ENCODE measurements at places on chromosomes 7 and 10.

GRCh38 chr10:62653254-62653653 lies 151.3 kb upstream of the ADO start:
- DNase-seq: no peak

DNA sequence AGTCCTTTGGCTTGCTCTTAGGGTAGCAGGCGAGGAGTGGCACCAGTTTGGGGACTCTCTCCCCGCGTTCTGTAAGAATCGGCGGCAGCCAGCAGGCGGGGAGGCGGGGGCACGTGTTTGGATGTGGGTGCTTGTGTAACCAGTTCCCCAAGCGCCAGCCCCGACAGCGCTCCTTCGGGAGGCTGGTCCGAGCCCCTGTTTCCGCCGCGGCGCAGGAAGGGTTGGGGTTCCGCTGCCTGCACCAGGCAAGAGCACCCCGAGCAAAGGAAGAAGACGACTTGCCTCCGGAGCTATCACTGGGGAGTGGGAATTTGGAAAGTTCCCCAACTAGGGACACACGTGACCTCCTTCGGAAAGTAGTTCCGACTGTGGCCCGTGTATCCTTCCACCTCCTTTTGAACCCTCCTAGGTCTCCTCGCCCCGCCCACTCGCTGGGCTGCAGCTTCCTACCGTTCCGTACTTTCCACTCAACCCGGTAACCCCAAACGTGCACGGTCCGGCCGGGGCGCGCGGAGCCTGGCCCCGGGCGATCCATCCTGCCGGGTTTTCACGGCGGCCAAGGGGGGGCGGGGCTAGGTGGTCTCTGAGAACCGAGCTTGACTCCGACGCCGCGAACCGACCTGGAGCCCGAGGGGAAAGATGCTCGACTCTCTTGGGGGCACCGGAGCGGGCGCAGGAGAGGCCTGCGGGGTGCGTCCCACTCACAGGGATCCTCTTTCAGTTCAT lies 1.2 kb downstream of the KLLN start:
- DNase-seq: peak; percentile 96

- DNase-seq: no peak
Measured at GRCh38 chr10:62900829-62901571, 84.8 kb upstream of the EGR2 start.

DNA sequence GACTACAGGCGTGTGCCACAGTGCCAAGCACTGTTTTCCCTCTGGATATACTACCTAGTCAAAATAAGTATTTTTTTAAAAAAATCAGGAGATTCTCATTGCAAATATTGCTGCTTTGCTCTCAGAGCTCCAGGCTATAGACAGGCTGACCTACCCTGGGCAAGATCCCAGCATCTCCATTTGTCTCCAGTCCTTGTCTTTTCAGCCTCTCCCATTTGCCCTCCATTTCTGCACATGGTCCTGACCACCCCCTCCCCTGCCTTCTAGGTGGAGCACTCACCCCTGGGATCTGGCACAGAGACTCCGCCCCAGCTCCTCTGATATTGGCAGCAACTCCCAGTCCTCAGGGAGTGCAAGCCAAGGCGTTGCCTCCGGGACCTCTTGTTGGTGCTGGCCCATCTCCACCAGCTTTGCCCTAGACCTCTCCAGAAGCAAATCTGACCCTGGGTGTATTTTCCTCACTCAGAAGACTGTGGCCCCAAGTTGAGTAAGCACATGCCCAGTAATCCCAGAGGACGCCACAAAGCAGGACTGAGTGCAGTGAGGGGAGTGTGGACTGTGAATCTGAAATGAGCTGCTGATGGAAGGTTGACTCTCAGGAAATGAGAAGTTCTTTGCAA lies 120.6 kb downstream of the MTPAP start:
- no peak for DNase-seq

GRCh38 chr7:111980725-111981124 lies 225.5 kb downstream of the DOCK4 start:
- DNase-seq: no peak

DNA sequence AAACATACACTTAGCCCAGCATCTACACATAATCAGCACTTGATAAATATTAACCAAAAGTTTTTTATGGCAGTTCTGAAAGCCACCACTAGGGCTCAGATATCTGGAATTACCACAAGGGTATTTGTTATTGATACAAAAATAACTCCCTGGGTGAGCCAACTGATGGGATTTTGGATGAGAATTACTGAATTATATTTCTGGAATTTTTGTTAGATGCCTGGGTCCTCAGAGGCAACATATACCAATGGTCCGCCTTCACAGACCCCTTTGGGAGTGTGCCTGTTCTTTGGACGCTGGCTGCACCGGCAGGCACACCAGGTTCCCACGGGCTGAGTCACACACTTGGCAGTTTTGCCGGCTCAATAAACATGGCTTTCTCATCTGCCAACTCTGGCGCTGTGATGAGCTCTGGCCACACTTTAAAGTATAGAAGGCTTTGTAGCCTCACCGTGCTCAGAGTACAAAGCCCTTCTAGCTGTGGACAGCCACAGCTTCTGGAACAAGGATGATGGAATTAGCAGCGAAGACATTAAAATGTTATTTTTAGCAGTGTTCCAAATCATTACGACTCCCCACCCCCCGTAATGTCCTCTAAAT lies 24.5 kb upstream of the EEPD1 start:
- peak; percentile 16 for DNase-seq

GRCh38 chr7:68688416-68689086 lies 909.7 kb upstream of the AUTS2 start:
- no peak for DNase-seq

GRCh38 chr10:125742465-125742864 lies 23.0 kb downstream of the EDRF1 start:
- no peak for DNase-seq

GRCh38 chr10:121710207-121710606 lies 112.0 kb upstream of the FGFR2 start:
- no peak for DNase-seq

DNA sequence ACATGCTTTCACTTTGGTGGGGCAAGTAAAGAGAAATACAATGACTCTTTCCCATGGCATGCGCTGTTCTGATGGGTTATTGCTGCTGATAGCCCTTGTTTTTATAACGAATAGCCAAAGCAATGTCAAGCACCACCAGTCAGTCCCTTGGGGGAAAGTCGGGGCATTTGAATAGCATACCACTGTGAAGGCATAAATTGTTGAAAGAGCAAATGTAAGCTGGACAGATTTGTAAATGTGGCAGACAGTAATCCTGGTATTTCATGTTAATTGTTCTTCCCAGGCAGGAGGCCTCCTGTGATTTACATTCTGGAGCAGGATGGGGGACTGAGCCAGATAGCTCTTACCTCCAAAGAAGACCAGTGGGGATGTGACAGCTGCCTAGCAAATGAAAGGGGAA lies 293.3 kb downstream of the ADRA2A start:
- DNase-seq: peak; percentile 3

- DNase-seq: no peak
Measured at GRCh38 chr7:29518616-29519015, 45.0 kb upstream of the PRR15 start.

DNA sequence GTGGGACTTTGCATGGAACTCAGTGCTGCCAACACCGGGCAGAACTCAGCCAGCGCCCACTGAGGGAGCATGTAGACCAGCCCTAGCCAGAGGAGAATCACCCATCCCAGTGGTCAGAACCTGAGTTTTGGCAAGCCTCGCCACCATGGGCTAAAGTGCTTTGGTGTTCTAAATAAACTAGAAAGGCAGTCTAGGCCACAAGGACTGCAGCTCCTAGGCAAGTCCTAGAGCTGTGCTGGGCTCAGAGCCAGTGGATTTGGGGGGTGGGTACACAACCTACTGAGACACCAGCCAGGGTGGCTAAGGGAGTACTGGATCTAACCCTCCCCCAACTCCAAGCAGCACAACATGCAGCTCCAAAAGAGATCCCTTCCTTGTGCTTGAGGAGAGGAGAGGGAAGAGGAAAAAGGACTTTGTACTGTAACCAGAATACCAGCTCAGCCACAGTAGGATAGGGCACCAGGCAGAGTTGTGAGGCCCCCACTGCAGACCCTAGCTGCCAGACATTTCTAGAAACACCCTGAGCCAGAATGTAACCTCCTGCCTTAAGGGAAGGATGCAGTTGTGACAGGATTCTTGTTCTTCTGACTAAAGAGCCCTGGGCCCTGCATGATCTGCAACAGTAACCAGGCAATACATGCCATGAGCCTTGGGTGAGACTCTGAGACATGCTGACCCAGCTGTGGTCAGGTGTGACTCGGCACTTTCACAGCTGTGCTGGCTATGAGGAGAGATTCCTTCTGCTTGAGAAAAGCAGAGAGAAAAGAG lies 24.4 kb downstream of the GSDME start:
- DNase-seq: no peak

GRCh38 chr10:104574427-104574826 lies 66.7 kb upstream of the SORCS3 start:
- no peak for DNase-seq

GRCh38 chr10:22652988-22653481 lies 61.3 kb downstream of the PIP4K2A start:
- DNase-seq: no peak

DNA sequence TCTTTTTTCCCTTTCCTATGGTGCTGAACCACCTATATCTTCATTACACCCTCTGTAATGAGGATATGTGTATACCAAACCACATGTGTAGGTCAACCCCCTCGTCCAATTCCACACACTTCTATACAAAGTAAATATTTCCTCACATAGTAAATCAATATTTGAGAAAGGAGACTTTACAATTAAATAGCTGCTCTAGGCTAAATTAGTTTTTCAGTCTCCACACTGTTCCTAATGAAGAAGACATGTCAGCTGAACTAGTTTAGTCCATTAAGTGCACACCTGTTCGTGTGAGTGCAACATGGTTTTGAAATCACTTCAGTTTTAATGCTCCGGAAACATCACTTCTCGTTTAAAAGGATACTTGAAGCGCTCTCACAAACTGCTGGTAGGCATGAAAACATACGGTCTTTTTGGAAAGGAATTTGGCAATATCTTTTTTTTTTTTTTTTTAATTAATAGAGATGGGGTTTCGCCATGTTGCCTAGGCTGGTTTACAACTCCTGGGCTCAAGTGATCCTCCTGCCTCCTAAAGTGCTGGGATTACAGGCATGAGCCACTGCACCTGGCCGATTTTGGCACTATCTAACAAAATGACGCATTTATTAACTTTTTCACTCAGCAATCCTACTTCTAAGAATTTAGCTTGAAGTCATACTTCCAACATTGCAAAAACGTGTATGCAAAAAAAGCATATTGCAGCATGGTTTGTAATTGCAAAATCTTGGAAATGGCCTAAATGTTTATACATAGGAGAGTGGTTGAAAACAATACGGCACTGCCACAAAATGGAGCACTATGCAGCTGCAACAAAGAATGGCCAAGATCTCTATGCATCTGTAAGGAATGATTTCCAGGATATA lies 2.1 kb upstream of the XRCC2 start:
- DNase-seq: no peak

DNA sequence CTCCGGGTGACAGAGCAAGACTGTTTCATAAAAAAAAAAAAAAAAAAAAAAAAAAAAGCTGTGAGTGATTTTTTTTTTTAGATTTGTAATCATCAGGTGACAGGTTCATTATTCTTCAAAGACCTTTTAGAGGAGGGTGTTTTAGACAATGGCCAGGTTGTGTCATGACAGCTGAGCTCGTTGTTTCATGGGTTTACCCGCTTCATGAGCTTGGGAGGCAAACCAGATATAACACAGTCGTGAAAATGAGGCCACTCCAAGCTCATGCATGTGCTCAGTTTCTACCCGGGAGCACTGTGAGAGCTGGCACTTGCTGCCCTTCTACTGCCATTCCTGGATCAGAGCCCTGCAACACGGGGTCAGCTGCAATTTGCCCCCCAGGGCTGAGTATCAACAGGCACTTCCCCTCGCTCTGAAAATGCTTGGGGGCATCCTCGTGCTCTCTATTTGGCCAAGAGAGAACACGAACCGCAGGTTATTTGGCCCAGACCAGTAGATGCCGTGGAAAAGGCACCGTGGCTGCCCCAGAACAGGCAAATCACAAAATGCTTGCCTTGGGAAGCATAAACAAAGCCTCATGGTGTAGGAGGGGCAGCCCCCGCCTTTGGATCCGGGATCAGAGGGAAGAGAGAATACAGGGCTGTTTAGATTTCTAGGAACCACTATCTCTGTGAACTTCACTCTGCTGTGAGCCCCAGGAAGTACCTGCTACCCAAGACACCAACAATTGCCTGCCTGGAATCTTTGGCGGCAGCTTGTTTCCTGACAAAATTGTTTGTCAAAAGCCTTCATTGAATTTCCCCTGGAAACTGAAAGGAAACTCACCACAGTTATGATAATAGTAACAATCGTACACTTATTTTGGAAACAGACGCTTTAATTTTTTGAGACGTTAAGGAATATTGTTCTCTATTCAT lies 371.0 kb downstream of the FRMD4A start:
- DNase-seq: no peak

GRCh38 chr10:35079763-35080162 lies 10.4 kb downstream of the CUL2 start:
- DNase-seq: no peak

GRCh38 chr7:139830292-139830691 lies 1.2 kb downstream of the TBXAS1 start:
- DNase-seq: no peak

DNA sequence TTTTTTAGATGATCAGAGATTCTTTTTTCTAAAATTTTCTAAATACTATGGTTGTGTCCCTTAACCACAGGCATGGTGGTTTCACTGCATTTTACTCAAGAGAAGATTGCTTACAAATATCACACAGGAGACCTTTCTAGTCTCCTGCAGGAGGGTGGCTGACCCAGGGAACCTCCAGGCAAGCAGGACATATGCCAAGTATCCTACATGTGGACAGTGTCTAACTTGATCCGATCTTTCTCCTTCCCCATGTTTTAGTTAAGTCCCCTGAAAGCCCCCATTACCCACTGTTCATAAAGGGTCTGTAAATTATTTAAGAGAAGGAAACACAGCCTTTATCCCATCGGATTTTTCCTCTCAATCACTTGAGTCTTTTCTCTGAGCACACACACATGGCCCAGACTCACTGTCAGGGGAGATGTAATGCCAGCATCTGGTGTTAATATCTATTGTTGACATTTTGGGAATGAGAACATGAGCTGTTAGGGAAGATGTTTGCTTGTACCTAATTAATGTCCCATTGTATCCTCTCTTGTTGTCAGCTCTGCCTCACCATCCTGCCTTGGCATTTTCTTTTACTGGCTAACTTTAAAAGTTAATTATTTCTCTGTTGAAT lies 755.2 kb downstream of the AUTS2 start:
- no peak for DNase-seq

GRCh38 chr7:33774762-33775523 lies 130.4 kb upstream of the BMPER start:
- DNase-seq: no peak

- no peak for DNase-seq
Measured at GRCh38 chr7:84744385-84744784, 442.5 kb downstream of the SEMA3D start.

- DNase-seq: no peak
Measured at GRCh38 chr10:35567951-35568350, 37.2 kb upstream of the GJD4 start.

DNA sequence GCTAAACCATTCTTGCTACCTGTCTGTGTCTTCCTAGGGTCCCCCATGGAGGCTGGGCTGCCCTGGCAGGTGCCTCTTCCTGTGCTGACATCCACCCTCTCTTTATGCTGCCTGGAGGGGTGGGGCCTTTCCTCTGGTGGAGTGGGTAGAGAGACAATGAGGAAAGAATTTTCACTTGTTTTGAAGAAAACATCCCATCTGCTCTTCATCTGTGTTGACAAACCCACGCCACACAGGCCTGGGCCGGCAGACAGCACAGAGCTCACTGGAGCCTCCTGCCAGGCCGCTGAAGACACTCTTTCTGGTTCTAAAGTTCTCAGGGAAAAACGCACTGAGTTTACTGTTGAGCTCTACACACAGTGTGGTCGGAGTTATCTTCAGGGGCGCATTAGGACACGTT lies 328.2 kb downstream of the GLRX3 start:
- DNase-seq: no peak

- DNase-seq: no peak
Measured at GRCh38 chr10:111335826-111336225, 259.0 kb downstream of the ADRA2A start.

Measured in nephron progenitor cell (in vitro differentiated cells).